ENCODE measurements at places on chromosomes 11 and 22. TPM values are rescaled to one million over a fixed set of nuclear protein-coding genes. Genes with fewer than 3 reads are reported as not detected.

The XRCC6 gene
- 276 TPM for total RNA-seq

The GGTLC2 gene
- not detected for total RNA-seq

The GLB1L2 gene
- not detected for total RNA-seq

The GRM5 gene
- total RNA-seq, result not detected

The PNPLA5 gene
- total RNA-seq, result not detected

The NLRP6 gene
- not detected for total RNA-seq

The SLC25A18 gene
- total RNA-seq, result not detected

The SYT9 gene
- 0.09 TPM for total RNA-seq

The SNU13 gene
- 82.5 TPM for total RNA-seq

The CYTH4 gene
- 0.72 TPM for total RNA-seq

The SUN2 gene
- 69.1 TPM for total RNA-seq

The KCNJ1 gene
- 0.25 TPM for total RNA-seq

The MUC2 gene
- not detected for total RNA-seq

The GLYATL2 gene
- 3.3 TPM for total RNA-seq

The OR5B21 gene
- not detected for total RNA-seq

The AMPD3 gene
- 7.0 TPM for total RNA-seq

The RRP8 gene
- total RNA-seq, result 10.2 TPM

The ABCG4 gene
- total RNA-seq, result 0.08 TPM

The TCIRG1 gene
- 76.0 TPM for total RNA-seq

The SULT4A1 gene
- total RNA-seq, result 0.49 TPM

The RIC3 gene
- not detected for total RNA-seq

The PKDREJ gene
- total RNA-seq, result 0.09 TPM

The CHEK1 gene
- 8.7 TPM for total RNA-seq

The HEPN1 gene
- total RNA-seq, result not detected

The TRIM22 gene
- total RNA-seq, result 93.1 TPM

The MAPK8IP1 gene
- total RNA-seq, result 8.1 TPM

The NEFH gene
- total RNA-seq, result 0.54 TPM

The HBB gene
- total RNA-seq, result not detected
